ENCODE measurements at places on chromosomes 7 and 10.

GRCh38 chr10:12614177-12614995 lies 265.0 kb downstream of the CAMK1D start:
- no peak for DNase-seq

DNA sequence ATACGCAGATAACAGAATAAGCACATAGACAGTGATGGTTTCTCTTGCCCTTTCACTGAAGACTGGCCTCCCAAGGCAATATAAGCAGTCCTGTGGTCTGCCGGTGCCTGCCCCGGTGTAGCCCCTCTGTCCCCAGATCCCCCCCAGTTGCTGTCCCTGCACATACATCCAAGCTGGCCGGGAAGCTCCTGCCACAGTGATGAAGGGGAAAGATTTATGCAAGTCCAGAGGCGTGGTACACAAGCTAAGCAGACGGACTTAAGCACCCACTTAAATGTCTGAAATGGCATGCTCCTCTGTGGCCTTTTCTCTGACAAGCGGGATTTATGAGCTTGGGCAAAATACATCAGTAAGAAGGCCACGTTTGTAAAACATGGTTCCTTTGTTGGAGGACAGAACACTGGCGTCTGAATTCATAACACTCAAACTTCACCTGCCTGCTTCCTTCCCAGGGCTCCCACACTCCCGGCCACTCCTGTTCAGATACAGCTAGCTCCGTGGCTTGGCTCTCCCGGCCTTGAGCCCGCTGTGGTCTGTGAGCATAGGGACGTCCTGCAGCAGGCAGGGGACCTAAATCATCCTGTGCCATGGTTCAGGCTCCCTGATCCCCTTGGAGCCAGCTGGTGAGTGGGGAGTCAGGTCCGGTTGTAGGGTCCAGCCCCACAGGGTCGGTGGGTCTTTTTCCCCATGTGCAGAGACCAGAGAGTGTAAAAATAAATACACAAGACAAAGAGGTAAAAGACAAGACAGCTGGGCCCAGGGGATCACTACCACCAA lies 61.7 kb upstream of the PPP2R2D start:
- no peak for DNase-seq

DNA sequence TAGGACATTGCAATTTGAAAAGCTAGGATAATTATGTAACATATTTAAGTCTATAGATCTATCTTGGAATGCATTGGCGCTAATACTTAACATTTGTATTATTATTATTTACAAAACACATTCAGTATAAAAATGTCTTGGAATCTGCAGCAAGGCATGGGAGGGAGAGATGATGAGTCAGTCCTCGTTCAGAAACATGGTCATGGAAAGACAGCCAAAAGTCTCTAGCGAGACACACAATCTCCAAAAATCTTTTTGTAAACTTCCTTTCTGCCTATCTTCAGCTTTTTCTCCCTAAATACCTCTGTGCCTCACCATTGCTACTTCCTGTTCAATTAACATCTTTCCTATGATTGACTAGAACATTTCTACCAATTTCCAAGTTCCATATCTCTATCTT lies 188.4 kb upstream of the CACNA2D1 start:
- DNase-seq, result no peak

DNA sequence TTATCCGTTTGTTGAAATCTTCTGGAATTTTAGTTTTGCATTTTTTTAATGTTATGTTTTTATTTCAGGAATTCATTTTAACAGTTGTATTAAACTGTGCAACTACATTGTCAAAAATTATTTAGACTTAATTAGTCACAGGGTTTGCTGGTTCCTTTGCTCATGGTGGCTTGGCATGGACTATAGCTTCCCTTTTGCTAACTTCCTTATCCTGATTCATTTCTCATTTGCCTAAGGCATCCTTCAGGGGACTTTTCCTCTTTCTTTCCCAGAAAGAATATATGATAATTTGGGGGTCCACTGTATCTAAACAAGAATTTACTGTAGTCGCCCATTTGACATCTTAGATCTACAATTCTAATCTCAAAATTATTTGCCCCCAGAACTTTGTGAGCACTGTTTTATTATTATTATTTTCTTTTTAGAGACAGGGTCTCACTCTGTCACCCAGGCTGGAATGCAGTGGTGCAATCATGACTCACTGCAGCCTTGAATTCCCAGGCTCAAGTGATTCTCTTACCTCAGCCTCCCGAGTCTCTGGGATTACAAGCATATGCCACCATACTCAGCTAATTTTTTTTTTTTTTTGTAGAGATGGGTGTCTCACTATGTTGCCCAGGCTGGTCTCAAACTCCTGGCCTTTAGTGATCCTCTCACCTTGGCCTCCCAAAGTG lies 13.9 kb downstream of the FIGNL1 start:
- no peak for DNase-seq

DNA sequence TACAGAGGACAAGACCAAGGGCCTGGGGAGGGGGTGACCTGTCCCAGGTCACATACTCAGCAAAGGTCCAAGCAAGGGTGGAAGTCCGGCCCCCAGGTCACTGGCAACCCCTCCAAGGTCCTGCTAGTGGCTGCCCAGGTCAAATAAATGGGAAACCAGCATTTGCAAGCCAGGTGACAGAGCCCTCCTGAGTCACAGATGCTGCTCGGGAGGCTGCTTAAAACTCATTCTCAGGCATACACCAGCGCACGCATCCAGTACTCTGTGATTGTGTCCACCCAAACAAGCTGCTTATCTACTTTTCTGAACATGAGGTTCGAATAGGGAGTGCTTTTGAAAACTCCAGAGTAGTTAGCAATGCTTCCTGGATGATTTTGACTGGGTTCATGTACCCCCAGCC lies 130.6 kb downstream of the TAX1BP1 start:
- no peak for DNase-seq

DNA sequence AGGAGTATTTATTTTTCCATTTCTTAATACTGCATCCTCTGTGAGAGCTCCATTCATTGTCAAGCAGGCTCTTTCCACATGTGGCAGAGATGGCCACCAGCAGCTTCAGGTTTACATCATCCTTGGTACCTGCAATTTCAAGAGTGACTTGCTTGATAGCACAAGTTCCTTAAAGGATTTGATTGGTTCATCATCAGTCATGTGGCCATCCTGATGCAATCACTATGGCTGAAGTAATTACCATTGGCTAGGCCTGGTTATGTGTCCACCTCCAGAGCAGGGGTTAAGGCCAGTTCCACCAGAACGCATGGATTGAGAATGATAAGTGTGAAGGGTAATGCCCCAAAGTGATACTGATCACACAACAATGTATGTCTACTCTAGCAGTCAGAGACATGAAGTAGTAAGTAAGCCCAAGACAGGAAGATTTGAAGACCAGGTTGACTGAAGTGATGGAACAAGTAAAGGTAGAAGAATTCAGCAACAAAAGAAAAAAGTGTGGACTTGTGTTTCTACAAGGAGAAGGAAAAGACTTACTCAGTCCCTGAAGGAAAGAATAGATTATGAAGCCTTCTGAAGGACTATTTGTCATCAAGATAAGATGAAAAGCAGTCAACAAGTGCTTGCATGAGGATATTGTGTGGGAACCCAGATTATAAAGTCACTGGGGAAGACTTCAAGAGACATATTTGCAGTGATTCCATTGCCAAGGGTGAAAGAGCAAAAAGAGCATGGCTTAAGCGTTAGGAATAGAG lies 26.4 kb upstream of the PRKAR2B start:
- no peak for DNase-seq

GRCh38 chr10:6145166-6145987 lies 56.5 kb downstream of the RBM17 start:
- DNase-seq, result no peak

DNA sequence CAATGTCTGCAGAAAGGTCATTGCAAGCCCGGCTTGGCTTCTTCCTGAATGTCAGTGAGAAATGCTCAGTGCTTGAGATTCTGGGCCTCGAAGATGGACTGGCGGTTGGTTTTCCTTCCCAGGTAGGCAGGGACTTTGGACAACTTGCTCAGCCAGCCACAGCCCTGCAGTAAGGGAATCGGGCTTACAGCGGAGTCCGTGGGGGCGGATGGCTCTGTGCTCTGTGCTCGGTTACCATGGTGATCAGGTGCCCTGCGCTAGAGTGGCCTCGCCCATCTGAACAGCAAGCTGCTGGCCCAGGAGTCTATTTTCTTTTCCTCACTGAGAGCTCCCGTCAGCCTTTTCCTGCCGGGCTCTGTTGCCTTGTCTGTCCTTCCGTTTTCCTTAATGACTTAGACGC lies 77.8 kb upstream of the SH2B2 start:
- DNase-seq, result no peak

- no peak for DNase-seq
These were observed 50.8 kb upstream of the PDZD8 start for GRCh38 chr10:117425974-117426566.

DNA sequence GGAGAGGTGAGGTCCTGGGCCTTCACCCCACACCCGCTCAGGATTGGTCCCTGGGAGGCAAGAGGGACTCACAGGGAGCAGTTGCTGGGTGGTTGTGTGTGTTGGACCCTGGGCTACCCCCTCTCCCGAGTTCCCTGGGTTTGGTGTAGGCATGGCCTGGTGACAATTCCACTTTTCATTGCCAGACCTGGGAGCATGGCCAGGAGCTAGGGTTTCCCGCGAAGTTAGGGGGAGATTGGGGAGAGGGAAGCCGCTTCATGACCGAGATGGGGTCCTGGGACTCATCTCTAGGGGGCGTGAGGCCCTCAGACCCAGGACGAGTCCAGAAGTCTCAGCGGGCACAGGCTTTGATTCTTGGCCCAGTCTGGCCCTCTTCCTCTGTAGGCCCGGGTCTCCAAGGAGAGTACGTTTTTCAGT lies 606 bp downstream of the PALD1 start:
- DNase-seq, result no peak

GRCh38 chr7:71497256-71497946 lies 365.5 kb downstream of the GALNT17 start:
- no peak for DNase-seq

DNA sequence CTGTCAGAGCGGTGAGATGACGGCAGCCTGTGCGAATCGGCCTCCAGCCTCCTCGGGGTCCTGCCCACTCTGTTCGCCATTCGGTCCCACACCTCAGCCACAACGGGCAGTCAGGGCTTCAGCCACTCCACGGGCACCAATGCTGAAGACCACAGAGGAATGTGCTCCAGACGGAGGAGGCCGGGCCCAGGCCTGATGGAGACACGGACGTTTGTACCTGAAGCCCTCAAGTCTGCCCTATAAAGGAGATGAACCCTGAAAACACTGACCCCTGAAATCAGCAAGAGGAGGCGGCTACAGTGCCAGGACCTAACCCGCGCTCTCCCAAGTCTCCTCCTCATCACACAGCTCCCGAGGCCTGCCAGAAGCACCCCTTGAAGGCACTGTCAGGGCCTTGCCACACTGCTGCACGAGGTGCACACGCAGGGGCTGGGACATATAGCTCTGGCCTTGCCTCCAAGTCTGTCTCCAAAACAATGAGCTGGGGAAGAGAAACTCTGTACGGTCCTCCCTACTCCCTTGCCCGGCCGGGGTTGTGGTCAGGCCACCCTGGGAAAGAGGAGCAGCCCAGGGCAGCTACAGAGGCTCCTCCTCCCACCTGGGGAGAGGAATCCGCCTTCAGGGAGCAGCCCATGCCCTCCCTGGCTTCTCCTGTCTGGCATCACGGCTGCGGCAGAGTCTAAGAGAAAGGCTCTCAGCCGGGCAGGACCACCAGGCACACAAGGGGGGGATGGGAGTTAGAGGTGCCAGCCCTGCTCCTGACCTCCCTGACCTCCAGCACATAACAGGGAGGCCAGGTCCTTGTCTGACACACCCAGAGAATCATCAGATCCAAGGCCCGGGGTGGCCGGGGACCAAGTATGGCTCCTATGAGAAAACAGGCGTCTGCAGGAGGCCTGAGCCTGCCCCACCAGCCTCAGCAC lies 310.1 kb downstream of the PTPRN2 start:
- no peak for DNase-seq

- no peak for DNase-seq
These were observed 58.9 kb downstream of the FRMPD2 start for GRCh38 chr10:48215486-48216203.

DNA sequence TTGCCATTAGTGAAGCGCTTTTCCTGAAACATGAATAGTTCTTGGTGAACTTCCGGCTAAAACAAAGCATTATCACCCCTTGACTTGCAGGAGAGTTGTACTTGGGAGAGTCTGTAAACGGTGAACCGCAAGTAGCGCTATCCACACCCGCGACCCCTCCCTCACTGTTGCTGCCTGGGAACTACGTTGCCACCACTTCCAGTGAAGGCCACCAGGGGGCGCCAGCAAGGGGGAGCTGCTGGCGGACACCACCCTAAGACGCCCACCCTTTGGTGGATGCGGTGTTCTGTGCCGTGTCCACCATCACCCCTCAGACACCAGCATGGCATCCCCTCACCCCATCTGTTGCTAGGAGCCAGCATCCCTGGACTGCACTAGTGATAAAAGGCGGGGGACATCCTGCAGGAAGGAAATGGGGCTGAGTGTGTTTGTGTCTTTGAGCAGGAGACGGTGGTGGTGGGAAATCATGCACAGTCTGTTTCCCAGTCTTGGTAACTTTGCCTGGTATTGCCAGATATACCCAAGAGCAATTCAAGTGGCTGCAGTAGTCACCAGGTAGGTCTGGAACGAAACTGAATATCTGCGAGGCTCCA lies 298.2 kb downstream of the FRMD4A start:
- DNase-seq, result peak; percentile 10

- no peak for DNase-seq
These were observed 87.8 kb downstream of the ADCY1 start for GRCh38 chr7:45662018-45662417.

- DNase-seq, result no peak
These were observed 4.3 kb downstream of the TLX1 start for GRCh38 chr10:101135141-101136006.

GRCh38 chr10:127227663-127228062 lies 31.3 kb upstream of the INSYN2A start:
- DNase-seq, result no peak

GRCh38 chr10:59895629-59896116 lies 10.7 kb downstream of the CCDC6 start:
- no peak for DNase-seq
